NCI-H1105 (cell line): ENCODE measurements at places on chromosomes 5 and 9.

GRCh38 chr5:17882760-17883488 lies 248.7 kb downstream of the TAF11L14 start:
- no peak for DNase-seq

- no peak for DNase-seq
Observed at GRCh38 chr5:120901199-120901598, 437.1 kb downstream of the PRR16 start.

GRCh38 chr5:176394881-176395675 lies 6.5 kb downstream of the HIGD2A start:
- DNase-seq: no peak

DNA sequence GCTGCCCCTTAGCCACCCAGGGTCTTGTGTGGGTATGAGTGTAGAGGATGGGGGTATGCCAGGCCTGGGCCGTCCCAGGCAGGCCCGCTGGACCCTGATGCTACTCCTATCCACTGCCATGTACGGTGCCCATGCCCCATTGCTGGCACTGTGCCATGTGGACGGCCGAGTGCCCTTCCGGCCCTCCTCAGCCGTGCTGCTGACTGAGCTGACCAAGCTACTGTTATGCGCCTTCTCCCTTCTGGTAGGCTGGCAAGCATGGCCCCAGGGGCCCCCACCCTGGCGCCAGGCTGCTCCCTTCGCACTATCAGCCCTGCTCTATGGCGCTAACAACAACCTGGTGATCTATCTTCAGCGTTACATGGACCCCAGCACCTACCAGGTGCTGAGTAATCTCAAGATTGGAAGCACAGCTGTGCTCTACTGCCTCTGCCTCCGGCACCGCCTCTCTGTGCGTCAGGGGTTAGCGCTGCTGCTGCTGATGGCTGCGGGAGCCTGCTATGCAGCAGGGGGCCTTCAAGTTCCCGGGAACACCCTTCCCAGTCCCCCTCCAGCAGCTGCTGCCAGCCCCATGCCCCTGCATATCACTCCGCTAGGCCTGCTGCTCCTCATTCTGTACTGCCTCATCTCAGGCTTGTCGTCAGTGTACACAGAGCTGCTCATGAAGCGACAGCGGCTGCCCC lies 2.6 kb downstream of the SLC35A4 start:
- DNase-seq: no peak

DNA sequence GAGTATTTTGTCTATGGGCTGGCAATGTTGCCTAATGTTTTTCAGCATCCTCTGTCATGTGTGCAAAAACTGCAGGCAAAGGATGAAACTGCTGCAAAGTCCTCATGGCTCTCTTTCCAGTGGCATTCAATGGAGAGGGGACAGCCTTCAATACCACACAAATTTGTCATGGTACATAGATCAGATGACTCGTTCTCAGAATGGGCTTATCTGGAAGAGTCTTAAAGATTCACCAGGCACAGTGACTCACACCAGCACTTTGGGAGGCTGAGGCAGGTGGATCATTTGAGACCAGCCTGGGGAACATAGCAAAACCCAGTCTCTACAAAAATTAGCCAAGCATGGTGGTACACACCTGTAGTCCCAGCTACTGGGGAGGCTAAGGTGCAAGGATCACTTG lies 5.3 kb downstream of the CDKN2AIPNL start:
- no peak for DNase-seq

- no peak for DNase-seq
Observed at GRCh38 chr5:136133922-136134379, 1.3 kb downstream of the SMAD5 start.

GRCh38 chr5:133970325-133970909 lies 2.0 kb upstream of the C5orf15 start:
- DNase-seq: no peak

DNA sequence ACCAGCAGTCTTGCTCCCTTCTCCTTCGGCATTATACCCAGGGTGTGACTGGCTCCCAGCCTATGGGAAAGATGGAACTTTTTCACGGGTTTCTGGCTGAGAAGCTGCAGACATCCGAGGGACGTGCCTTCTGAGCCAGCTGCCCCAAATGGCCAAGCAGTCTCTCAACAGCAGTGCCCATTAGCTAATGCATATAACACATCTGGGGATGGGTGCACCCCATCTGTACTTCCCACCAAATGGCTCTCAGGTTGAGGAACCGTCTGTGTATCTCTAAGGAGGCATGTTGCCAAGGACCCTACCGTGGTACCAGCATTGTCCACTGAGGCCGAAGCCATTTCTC lies 25.0 kb downstream of the C5orf15 start:
- DNase-seq: no peak

DNA sequence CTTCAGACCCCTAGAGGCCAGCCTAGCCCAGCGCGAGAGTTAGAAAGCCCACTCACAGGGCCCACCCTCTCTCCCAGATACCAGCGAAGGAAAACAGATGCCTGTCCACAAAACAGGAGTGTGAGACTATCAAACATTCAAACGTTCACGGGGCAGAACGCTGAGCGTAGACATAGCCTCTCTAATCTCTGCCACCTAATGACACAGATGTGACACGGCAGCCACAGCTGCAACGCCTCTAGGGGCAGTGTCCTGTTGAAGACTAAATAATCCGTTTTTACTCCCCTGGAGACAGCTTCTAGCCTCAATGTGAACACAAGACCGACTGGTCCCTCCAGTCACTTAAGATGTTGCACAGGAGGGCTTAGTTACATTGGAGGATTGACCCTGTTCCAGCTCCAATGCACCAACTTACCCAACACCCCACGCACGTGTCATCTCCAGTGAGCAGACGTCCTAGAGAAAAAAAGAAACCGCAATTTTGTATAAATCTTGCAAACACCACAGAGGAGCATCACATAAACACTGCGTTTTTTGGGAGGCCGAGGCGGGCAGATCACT lies 14.3 kb downstream of the DIPK1B start:
- no peak for DNase-seq

- DNase-seq: no peak
Observed at GRCh38 chr5:24786108-24786507, 141.3 kb upstream of the CDH10 start.

DNA sequence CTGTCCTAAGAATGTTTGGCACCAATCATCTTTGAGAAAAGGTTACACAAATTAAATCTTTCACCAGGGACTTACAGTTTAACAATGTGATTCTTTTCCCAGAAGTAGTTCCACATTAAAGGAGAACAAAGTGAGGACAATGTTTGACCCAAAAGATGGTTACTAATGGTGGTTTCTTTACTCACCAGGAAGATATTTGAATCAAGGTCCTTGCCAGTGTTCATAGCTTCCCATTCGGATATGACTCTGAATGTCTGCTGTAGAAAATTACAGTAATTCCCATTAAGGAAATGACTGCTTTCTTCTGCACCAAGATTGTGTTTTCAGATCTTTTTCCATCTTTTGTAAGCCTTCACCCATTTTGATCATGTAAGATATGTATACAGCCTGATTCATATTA lies 114.6 kb upstream of the ADAMTSL1 start:
- DNase-seq: no peak

DNA sequence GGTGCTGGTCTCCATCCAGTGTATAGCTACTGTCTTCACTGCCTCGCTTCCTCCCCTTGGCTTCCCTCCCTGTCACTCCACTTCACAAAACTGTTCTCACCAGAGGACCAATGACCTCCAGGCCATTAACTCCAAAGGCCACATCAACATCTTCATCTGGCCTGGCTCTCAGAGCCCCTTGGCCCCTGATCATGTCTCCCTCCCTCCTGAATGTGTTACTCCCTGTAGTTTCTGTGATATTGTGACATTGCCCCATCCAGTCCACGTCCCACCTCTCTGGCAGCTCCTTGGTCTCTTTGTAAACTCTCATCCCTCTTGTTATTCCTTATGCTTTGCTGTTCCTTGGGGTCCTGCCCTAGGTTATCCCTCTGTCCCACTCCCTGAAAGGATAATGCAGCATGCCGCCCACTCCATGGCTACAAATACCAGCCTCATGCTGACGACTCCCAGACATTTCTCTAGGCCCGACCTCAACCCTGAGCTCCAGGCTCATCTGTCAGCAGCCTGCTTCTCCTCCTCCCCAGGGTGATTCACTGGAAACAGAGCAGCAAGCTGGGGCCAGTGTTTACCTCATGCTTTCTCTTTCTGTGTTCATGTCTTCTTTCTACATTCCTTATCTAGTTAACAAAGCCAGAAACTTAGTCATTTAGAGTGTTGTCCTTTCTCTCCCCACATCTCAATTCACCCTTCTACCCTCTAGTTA lies 312.2 kb downstream of the SPOCK1 start:
- DNase-seq: no peak

DNA sequence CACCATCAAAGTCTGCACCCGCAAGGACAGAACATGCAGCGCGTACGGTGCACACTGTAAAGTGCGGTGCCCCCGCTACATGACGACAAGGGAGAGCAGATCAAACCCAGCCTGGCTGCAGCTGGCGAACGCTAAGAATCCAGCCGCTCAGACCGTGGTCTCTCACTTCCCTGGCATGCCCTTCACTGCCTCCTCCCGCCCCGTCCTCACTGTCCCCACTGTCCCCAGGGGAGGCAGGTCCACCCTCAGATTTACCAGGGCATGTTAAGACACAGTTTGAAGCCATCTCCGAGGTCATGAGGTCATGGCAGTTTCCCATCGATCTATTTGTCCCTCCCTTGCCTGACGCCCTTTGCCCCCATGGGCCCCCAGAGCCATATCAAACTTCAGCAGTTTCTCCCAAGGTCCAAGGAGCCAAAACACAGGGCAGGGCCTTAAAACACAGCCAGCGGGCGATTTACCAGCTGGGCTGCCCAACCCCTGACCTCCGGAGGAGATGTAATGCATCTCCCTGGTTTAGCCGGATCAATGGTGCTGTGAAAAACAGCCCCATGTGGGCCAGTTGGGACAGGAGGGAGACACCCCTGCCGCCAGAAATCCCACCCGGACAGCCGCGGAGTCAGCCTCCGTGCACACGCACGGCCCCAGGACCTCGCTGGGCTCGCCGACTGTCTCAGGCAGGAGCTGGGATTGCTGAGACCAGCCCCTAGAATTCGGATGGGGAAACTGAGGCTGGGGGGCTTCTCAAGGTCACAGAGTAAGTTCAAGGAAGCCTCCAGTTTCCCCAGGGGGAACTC lies 52.3 kb upstream of the FUBP3 start:
- no peak for DNase-seq

- DNase-seq: peak; percentile 55
Observed at GRCh38 chr5:36150676-36151433, 832 bp downstream of the LMBRD2 start.

- DNase-seq: no peak
Observed at GRCh38 chr5:53831496-53831895, 271.1 kb downstream of the NDUFS4 start.

DNA sequence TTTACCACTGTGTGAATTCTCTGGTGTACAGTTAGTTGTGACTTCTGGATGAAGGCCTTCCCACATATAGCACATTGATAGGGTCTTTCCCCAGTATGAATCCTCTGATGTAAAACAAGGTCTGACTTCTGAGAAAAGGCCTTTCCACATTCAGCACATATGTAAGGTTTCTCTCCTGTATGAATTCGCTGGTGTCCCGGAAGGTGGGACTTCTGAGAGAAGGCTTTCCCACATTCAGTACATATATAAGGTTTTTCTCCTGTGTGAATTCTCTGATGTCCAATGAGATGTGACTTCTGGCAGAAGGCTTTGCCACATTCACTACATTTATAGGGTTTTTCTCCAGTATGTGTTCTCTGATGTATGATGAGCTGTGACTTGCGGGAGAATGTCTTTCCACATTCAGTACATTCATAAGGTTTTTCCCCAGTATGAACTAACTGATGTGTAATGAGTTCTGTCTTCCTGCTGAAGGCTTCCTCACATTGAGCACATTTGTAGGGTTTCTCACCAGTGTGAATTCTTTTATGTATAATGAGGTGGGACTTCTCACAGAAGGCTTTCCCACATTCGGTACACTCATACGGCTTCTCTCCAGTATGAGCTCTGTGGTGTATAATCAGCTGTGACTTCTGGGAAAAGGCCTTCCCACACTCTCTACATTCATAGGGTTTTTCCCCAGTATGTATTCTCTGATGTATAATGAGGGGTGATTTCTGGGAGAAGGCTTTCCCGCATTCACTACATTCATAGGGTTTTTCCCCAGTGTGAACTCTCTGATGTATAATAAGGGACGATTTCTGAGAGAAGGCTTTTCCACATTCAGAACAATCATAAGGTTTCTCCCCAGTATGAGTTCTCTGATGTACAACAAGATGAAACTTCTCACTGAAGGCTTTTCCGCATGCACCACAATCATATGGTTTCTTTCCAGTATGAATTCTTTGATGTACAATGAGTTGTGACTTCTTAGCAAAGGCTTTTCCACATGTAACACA lies 9.1 kb downstream of the ZNF300 start:
- no peak for DNase-seq
